NCI-H1694 (cell line): ENCODE measurements at places on chromosomes 3 and 15.
A peak's percentile ranks its signal among the peaks of the same experiment; 100 is the strongest.

DNA sequence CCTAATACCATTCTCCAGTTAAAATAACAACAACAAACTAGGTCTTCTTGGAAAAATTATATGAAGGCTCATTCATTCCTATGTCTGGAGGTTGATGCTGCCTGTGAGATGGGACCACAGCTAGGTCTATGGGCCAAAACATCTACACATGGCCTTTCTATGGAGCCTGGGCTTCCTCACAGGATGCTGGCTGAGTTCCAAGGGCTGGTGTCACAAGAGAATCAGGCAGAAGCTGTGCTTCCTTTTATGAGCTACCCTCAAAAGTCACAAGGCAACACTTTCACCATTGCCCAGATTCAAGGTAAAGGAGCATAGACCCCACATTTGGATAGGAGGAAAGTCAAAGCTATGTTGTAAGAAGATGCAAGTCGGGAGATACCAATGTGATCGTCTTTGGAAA lies 4.6 kb upstream of the RTP2 start:
- no peak for DNase-seq

DNA sequence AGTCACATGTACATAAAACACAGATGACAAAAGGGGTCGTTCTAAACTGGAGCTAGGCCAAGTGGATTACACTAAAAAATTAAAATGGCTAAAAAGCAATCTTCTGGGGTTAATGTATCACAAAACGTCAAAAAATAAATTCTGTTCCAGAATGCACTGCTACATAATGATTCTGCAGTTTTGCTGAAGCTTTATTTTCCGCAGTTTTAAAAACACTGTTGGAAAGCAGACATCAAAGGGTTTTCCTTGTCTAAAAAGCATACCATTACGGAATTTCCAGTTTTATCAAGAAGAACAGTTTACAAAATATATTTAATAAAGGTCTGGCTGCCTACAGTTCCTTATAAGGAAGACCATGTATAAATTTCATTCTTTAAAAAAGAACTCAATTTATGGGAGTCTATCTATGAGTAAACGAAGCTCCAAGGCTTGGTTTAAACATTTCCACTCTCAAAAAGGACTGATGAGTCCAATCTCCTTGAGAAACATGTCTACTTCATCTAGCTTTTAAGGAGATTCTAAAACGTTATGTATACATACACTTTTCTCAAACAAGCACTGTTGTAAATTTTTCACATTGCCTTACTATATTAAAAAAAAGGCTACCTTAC lies 1.3 kb downstream of the DMXL2 start:
- DNase-seq, result no peak

DNA sequence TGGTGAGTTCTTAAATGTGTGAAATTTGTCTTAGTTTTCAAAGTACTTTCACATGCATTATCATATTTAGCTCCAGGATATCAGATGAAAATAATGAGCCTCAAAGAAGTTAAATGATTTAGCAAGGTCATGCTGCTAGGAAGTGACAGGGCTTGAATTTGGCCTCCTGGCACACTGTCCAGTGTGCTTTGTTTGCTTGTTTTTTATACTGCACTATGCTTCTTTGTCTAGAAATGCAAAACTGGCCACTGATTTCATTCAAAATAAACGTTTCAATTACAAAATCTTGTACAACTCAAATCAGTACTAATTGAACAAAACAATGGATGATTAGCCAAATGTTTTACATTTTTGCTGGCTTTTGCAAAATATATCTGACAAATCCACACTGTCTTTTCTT lies 583.3 kb upstream of the CBLB start:
- DNase-seq, result no peak

DNA sequence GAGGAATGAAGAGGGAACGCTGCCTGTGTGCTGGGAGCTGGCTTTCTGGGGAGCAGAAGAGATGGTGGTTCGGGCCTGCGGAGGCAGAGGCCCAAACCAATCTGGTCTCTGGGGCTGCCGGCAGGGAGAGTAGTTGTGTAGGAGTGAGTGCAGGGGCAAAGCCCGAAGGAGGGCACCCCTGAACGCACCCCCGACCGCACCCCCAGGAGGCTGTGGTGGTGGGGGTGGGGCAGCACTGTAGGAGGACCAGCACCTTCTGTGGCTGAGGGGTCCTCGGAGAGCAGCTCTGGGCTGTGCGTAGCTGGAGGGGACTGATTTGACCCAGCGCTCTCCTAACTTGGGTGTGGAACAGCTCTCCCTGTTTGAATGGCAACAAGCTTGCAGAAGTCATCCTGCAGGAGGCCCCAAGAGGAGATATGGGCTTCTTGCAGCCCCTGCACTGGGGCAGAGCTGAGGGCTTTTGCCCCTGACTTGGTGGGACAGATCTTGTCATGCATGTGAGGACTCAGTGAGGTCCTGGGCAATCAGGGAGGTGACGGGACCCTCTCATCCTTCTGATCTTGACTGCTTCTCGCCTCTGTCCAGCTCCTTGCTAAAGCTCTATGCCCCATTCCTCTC lies 26.1 kb downstream of the C15orf39 start:
- DNase-seq, result no peak

- no peak for DNase-seq
These were observed 42.4 kb downstream of the TMEM40 start for GRCh38 chr3:12716605-12717151.

DNA sequence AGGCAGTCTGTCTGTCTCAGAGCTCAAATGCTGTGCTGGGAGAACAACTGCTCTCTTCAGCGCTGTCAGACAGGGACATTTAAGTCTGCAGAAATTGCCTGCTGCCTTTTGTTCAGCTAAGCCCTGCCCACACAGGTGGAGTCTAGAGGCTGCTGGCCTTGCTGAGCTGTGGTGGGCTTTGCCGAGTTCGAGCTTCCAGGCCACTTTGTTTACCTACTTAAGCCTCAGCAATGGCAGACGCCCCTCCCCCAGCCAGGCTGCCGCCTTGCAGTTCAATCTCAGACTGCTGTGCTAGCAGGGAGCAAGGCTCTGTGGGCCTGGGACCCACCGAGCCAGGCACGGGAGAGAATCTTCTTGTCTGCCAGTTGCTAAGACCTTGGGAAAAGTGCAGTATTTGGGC lies 25.0 kb upstream of the RPP14 start:
- no peak for DNase-seq

DNA sequence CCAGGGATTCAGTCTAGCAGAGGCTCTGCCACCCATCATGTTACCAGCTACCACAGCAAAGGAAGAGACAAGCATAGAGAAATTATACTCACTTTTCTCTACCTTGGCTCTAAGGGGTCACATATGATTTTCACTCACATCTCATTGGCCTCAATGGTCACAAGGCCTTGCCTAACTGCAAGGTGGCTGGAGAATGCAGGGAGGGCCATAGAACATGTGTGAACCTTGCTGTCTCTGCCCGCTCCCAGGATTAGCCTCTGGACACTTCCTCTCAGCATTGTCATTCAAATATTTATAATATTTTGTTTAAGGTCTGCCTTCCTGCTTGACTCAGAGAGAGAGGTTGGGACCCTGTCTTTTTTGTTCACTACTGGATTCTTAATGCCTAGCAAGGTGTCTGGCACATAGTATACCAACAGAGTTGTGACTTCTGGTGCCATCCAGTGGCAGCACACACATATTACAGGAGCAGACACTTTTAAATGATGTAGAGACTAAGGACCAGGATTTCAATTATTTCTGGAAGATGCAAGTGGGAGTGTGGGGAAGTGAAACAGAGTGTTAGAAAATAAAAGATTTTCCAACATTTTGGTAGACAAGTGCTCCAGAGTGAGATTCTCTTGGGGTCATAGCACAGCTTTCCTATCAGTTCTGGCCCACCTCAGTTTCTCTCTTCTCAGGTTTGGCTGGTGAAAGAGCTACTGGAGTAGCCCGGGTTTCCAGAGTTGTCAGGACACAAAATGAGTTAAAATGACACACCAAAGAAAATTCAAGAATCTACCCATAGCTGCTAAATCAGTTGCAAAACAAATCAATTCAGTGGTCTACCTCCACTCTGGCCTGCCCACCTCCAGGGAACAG lies 119.0 kb upstream of the RASGRP1 start:
- peak; percentile 49 for DNase-seq

DNA sequence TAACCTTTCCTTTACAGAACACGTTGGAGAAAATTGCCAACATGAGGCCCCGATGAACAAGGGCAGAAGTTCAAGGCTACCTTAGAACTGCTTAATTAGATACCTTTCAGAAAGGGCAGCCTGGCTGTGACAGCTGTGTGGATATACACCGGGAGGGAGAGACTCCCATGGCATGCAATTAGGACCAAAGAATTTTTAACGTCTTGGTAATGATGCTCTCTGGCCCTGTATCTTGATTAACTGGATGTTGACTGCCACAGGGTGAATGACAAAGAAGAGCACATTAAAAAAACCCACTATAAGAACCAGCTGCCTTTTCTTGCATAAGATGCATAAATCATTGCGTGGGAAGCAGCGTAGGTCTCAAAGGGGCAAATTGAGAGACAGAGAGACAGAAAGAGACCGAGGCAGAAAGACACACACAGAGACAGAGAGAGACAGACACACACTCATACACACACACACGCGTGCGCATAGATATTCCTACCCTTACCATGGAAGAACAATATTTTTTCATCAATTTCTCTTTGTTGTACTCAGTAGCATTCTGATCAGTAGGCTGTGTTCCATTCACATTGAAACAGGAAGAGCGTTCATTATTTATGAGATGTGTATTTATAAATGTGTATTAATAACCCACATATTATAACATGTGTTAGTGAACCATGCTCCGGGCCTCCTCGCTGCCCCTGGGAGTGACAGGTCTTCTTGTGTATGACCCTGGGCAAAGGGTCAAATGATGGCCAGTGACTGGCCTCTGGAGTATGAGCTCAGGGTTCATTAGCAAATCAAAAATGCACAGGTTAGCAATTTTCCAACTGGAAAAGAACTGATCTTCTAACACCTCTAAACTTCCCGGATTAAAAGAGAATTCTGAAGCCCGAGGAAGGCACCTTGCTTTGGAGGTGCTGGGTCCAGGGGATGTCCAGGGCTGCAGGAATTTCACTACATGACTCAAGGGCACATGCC lies 118.8 kb downstream of the NSMCE3 start:
- no peak for DNase-seq

GRCh38 chr3:115651087-115651486 lies 27.8 kb downstream of the GAP43 start:
- DNase-seq, result no peak

DNA sequence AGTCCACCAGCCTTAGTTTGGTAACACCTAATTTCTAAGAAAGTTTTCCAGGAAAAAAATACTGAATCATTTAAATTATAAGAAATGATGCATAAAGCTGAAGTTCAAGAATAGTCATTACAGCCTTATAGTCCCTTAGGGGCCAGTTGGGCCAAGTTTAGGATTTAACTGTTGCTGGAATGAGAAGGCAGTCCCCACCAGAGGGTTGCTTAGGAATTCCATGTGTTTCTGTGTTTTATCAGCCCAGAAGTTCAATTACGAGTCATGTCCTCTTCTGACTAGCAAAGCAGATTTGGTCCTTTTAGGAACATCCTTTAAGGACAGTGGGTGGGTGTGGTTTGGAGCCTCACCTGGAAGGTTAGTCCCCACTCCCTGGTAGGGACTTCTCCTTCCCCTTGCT lies 57.0 kb upstream of the NR2E3 start:
- DNase-seq, result no peak

- no peak for DNase-seq
These were observed 9.9 kb upstream of the PXK start for GRCh38 chr3:58322793-58323192.
